ENCODE measurements at places on chromosomes 6 and 20.

DNA sequence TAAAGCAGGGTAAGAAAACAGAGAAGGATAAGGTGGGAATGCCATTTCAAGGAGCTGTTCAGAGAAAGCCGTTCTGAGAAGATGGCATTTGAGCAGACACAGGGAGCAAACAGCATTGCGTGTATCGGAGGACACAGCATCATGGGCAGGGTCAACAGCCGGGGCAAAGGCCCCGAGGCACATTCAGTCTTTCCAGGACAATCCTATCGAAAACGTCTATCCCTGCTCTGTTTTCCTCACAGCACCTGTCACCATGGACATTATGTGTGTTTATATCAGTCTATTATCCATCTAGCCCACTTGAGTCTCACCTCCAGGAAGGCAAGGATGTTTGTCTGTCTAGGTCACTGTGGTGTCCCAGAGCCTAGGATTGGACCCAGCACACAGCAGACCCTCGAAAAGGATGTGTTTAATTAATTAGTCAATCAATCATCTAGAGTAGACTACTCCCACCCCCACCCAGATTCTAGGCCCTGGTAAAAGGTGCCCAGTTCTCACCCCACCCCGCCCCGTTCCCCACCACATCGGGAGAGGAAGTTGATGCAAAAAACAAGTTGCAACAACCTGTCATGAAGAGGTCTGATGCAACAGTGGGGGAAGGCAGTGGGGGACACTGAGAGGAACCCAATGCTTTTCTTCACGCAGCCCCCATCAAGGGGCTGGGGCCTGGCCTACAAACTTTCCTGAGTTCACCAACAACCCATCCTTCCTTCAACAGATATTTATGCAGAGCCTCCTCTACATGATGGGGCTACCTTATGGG, 66.6 kb downstream of the PREX1 start:
- H3K4me3 ChIP-seq: no peak overlapping the region
- no peaks in the 10 kb centered on the region for H3K27me3 ChIP-seq
- no peaks in the 10 kb centered on the region for H3K36me3 ChIP-seq
- no peak overlapping the region for H3K27ac ChIP-seq

DNA sequence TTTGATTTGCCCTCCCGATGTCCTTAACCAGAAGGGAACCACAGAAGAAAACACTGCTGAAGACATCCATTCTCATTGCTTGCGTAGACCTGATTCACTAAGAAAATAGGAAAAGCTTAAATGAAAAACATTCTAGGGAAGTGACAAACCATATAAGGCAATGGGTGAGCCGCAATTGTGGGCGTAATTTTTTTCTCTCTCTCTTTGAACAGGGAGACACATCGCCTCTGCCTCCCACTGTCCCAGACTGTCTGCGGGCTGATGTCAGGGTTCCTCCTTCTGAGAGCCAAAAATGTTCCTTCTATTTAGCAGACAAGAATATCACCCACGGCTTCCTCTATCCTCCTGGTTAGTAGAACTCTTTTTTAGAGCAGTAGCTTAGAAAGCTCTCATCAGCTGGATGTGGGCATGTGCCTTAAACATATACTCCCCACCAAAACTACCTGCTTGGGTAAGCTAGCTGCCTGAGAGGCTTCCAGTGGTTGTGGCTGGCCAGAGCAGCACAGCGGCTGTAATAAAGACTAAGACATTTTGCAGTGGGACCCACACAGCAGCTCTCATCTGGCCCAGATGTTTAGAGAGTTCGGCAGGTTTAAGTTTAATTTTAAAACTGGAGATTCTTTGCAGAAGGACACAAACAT, 22.7 kb upstream of the CTAGE9 start:
- no peak for DNase-seq
- no peaks in the 10 kb centered on the region for H3K27me3 ChIP-seq
- H3K27ac ChIP-seq: no peak overlapping the region
- H3K4me3 ChIP-seq: no peak overlapping the region
- no peaks in the 10 kb centered on the region for H3K36me3 ChIP-seq

DNA sequence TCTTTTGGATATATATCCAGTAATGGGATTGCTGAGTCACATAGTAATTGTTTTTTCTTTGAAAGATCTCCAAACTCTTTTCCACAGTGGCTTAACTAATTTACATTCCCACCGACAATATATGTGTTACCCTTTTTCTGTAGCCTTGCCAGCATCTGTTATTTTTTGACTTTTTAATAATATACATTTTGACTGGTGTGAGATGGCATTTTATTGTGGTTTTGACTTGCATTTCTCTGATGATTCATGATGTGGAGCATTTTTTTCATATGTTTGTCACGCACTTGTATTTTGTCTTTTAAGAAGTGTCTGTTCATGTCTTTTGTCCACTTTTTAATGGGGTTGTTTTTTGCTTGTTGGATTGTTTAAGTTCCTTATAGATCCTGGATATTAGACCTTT, 58.9 kb upstream of the OPRM1 start:
- DNase-seq: no peak
- no peaks in the 10 kb centered on the region for H3K36me3 ChIP-seq
- H3K27me3 ChIP-seq: no peaks in the 10 kb centered on the region
- no peak overlapping the region for H3K27ac ChIP-seq
- no peaks in the 10 kb centered on the region for H3K4me1 ChIP-seq
- H3K4me3 ChIP-seq: no peak overlapping the region

GRCh38 chr6:6699741-6700367, 111.3 kb downstream of the LY86 start:
- no peaks in the 10 kb centered on the region for H3K27me3 ChIP-seq
- DNase-seq: peak; percentile 77
- no peaks in the 10 kb centered on the region for H3K36me3 ChIP-seq
- H3K4me3 ChIP-seq: no peak overlapping the region

GRCh38 chr6:119209452-119210205, 131.2 kb upstream of the FAM184A start:
- H3K27ac ChIP-seq: no peak overlapping the region
- no peak for DNase-seq
- H3K4me1 ChIP-seq: peaks cover 3% of the 10 kb centered on the region
- H3K36me3 ChIP-seq: no peaks in the 10 kb centered on the region
- H3K27me3 ChIP-seq: no peaks in the 10 kb centered on the region
- H3K4me3 ChIP-seq: no peak overlapping the region

- H3K27me3 ChIP-seq: no peaks in the 10 kb centered on the region
- no peak overlapping the region for H3K27ac ChIP-seq
- H3K36me3 ChIP-seq: no peaks in the 10 kb centered on the region
- no peaks in the 10 kb centered on the region for H3K4me1 ChIP-seq
- DNase-seq: no peak
Observed at GRCh38 chr6:51394061-51394460, 575.4 kb downstream of the TFAP2B start.

DNA sequence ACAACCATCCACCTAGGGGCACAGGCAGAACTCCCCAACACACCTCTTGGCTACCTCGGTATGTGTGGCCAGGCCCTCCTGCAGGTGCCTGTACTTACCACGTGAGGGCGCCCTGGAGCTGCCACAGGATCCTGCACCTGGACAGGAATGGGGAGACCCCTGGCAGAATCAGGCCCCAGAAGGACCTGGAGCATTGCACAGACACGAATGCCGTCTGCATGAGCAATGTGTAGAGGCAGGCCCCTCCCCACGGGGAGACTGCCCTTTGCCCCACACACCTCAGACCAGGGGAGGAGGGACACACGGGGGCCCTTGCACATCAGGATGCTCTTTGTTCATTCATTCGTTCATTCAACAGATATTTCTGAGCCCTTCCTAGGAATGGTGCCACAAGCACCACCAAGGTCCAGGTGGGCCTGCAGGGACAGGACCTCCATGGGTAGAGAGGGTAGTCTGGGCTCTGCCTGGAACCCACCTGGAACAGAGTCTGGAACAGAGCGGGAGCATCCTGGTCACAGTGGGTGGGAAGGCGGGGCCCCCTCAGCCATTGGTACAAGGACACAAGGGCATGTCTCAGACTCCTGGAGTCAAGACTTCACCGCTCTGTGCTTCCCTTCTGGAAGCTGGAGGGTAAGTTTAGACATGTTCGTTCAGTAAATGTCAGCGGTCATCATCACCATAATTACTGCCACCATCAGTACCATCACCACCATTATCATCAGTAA, 32.3 kb downstream of the YTHDF1 start:
- no peaks in the 10 kb centered on the region for H3K36me3 ChIP-seq
- no peaks in the 10 kb centered on the region for H3K27me3 ChIP-seq

DNA sequence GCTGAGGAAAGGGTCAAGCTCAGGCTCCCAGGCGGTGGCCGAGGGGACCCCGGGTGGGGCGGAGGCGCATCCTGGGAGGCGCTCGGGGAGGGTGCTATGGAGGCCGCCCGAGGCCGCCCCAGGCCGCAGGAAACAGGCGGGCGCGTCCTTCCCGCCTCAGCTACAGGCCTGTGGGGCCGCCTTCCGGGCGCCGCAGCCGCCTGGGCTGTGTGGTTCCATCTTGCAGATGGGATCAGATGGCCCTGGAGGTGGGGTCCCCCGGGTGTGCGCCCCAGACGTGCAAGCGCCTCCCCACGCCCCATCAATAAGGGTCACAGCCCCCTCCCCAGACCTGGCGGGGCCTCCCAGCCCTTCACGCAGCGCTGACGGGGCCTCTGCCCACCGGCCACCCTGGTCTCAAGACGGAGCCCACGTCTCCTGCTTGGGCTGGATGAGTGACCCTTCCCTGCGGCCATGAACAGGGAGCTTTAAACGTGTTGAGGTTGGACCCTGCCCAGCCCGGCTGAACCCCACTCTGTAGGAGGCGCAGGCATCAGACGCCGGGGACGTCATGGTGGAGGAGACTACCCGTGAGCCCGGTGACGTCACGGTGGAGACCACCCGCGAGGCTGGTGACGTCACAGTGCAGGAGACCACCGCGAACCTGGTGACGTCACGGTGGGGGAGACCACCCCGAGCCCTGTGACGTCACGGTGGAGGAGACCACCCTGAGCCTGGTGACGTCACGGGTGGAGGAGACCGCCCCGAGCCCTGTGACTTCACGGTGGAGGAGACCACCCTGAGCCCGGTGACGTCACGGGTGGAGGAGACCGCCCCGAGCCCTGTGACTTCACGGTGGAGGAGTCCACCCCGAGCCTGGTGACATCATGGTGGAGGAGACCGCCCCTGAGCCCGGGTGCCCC, 267.0 kb downstream of the DLL1 start:
- no peak overlapping the region for H3K4me3 ChIP-seq
- no peak for DNase-seq

DNA sequence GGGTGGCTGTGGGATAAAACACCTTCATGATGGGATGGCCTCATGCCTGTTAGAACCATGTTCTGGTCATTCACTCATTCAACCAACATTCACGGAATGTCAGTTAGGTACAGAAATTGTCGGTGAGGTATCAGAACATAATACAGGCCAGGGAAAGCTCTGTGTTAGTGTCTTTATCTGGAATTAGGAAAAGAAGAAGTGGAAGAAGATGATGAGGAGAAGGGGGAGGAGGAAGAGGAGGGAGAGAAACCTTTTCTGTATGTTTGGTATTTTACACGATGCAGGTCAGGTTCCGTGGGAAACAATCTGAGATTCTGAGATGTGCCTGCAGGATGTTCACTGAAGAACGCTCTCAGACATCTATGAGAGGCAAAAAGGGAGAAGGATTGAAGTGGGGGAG, 5.6 kb downstream of the ADTRP start:
- no peak overlapping the region for H3K27ac ChIP-seq
- no peaks in the 10 kb centered on the region for H3K4me1 ChIP-seq
- no peak overlapping the region for H3K4me3 ChIP-seq
- H3K27me3 ChIP-seq: no peaks in the 10 kb centered on the region
- no peak for DNase-seq

DNA sequence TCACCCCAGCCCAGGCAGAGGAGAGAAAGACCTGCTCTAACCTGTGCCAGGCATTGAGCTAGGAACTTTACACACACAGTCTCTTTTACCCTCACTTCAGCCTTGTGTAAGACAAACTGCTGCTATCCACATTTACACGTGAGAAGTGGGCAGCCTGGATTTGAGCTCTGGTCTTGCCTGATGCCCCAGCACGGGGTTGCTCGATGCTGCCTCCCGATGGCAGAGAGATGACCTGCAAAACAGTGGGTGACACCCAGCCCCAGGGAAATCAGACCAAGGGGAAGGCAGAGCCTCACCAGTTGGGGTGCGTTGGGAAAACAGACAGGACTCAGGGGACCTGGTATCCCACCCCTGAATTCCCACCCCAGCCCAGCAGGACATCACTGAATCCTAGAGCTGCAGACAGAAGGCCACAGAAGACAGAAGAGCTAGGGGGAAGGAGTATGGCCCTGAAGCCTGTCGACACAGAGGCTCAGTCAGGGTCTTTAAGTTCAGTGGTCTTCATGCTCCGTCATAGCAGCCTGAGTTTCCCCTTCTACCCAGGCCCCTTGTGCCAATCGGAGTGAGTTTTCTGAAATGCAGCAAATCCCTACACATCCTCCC, 990 bp downstream of the BPI start:
- peaks cover under 1% of the 10 kb centered on the region for H3K4me1 ChIP-seq
- no peaks in the 10 kb centered on the region for H3K27me3 ChIP-seq
- DNase-seq: no peak
- H3K36me3 ChIP-seq: no peaks in the 10 kb centered on the region
- H3K27ac ChIP-seq: no peak overlapping the region

GRCh38 chr6:31572041-31572911, at the start of gene LTA:
LTA (plus strand) TSS chr6:31572289; CDS start chr6:31572743, 454 bp downstream.
- DNase-seq: no peak
- H3K4me1 ChIP-seq: no peaks in the 10 kb centered on the region
- H3K4me3 ChIP-seq: no peak within 1 kb of the TSS
- no peaks in the 10 kb centered on the region for H3K36me3 ChIP-seq
- H3K27ac ChIP-seq: no peak within 1 kb of the TSS

DNA sequence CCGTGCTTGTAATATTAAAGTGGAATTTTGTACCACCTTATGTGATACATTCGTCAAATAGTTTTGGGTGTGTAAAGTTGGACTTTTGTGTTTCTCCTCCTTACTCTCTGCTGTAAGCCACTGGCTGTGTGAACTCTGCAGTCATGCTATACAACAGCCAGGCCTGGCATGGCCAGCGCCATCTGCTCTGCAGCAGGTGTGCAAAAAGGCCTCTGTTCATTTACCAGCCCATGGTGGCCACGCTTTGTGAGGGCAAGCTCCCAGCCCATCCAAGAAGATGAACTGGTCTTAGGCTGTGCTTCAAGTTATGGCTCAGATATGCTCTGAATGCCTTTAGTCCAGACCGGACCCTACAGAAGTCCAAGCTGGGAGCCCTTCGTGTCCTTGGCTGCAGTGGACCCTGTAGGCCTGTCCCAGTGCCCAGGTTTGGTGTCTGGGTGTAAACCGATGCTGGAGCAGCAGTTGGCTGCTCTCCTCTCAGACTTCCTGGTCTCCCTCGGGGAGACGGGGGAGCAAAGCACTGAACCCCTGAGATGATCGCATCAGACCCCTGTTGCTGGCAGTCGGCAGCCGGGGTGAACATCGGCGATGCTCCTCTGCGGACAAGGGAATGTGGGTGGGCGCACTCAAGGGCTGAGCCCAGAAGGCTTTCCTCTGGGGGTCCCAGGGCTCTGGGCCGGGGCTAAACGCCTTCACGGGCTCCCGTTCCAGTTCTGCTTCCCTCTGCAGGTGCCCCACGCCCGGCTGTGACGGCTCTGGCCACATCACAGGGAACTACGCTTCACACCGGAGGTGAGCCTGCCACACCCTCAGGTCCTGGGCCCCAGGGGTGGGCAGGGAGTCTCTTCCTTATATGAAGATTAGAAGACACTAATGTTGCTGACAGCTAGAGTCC, 28.6 kb upstream of the PCMTD2 start:
- DNase-seq: no peak
- H3K27me3 ChIP-seq: no peaks in the 10 kb centered on the region
- H3K4me3 ChIP-seq: no peak overlapping the region
- H3K36me3 ChIP-seq: no peaks in the 10 kb centered on the region
- H3K4me1 ChIP-seq: peaks cover 6% of the 10 kb centered on the region

GRCh38 chr20:33914919-33915318, 78.8 kb upstream of the RALY start:
- no peak overlapping the region for H3K27ac ChIP-seq
- no peaks in the 10 kb centered on the region for H3K36me3 ChIP-seq
- peaks cover 9% of the 10 kb centered on the region for H3K4me1 ChIP-seq
- no peak overlapping the region for H3K4me3 ChIP-seq
- no peaks in the 10 kb centered on the region for H3K27me3 ChIP-seq
